Foreskin melanocyte (primary cell): ENCODE measurements at places on chromosomes 2 and 18.

- DNase-seq = no peak
Measured at GRCh38 chr2:28442328-28442727, 49.7 kb downstream of the FOSL2 start.

GRCh38 chr2:126908721-126909177, 10.1 kb downstream of the TEX51 start:
- DNase-seq = no peak

DNA sequence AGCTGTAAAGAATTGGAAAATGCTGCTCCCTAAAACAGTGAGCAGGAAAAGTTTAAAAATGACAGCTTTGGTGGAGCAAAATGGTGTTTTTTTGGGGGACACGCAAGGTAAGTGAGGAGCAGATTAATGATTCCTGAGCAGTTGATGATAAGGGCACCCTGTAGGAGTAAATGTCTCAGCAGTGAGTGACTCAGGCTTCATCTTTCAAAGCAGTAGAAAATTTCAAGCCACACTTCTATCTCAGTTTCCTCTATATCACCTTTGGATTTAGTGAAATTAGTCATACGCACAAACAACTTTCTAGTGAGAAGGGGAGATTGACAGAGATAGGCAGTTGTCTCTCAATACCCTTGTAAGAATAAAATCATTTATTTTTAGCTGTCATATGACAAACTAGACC, 709.0 kb upstream of the FAM98A start:
- no peak for DNase-seq

DNA sequence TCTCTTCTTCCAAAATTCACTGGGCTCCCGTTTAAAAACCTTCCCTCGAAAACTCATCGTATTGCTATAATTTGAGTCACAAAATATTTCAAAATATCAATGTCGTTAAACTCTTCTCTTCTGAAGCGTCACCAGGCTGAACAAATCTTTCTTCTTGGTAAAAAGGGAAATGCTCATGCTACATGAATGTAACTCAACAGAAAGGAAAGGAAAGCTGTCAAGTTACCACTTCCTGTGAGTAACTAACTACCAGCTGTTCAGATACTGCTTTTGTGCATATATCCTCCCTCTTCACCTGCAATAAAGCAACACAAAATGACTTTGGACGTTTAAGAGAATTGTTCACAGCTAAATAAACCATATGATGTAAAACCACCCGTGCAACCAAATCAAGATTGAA, 95.4 kb downstream of the DOCK10 start:
- DNase-seq = no peak

GRCh38 chr2:215431290-215431689, 4.6 kb downstream of the FN1 start:
- no peak for DNase-seq

- no peak for DNase-seq
Measured at GRCh38 chr2:179252423-179252822, 12.2 kb downstream of the SESTD1 start.
